ENCODE measurements at places on chromosomes 12 and 14.

DNA sequence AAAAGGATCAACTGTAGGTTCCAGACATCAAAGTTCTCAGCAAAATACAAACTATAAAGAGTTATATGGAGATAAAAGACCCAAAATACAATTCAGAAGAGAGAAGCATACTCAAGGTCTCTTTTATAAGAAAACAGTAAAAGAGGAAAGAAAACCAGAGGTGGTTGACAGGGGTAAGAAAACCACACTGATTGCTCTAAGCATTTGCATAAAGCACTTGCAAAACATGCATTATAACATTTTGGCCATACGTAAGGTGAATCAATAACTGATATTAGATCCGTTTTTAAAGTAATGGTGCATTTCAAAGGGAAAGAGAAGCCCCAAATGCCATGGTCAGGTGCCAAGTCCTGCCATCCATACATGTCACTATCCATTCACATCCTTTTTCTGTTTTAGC, 5.9 kb downstream of the DDHD1 start:
- DNase-seq: no peak

DNA sequence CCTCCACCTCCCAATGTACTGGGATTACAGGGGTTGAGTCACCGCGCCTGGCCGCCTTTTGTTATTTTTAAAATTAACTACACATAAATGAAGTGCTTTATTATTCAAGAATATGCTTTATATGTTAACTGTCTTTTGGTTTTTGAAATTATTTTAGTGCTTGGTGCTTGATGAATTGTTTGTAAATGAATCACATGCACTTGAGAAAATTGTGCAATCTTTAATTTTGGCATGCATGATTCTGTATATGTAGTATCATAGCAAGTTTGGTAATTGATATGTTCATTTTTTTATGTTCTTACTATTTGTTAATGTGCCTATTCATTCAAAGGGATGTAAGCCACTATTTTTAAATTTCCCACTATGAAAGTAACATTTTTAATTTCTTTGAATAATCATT, 440.9 kb downstream of the NAV3 start:
- DNase-seq: no peak

DNA sequence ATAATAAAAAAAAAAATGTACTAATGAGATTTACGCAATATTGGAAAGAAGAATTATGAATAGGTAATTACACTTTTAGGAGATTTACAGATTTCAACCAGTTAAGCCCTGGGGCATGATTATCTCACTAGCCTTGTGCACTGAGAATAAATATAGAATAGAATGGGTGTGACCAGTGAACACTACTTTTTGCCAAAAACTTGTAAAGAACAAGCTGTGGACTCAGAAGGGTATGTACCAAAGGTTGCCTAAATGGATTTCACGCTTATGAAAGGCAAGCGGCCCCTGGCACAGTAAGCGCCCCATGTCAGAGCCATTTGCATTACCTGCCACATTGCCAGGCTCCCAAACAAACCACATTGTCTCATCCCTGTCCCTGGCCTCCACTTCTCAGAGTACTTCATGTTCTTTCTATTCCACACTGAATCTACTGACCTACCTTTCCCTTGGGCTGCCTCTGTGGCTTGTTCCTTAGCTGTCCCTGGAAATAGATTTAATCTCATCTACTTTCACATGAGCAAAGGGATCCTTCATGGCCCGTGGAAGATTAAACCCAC, 170.6 kb upstream of the DIO2 start:
- DNase-seq: no peak

DNA sequence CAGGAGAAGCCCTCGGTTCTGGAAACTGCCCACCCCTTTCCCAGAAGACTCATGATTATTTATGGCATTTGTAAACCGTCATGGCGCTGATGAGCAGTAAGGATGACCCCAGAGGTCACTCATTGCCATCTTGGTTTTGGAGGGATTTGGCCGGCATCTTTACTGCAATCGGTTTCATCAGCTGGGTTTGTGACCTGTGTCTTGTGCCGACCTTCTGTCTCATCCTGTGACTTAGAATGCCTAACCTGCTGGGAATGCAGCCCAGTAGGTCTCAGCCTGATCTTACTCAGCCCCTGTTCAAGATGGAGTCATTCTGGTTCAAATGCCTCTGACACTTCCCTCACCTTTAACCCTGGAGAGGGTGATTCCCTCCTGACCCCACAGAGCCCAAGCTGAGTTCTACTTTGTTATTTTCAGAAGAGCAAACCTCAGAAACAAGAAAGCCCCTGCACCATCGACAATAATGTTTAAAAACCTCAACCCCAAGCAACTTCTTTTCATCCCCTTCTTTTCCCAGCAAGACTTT, 105.5 kb upstream of the SFSWAP start:
- no peak for DNase-seq

- DNase-seq: no peak
Measured at GRCh38 chr12:113247123-113248050, 26.1 kb downstream of the TPCN1 start.

DNA sequence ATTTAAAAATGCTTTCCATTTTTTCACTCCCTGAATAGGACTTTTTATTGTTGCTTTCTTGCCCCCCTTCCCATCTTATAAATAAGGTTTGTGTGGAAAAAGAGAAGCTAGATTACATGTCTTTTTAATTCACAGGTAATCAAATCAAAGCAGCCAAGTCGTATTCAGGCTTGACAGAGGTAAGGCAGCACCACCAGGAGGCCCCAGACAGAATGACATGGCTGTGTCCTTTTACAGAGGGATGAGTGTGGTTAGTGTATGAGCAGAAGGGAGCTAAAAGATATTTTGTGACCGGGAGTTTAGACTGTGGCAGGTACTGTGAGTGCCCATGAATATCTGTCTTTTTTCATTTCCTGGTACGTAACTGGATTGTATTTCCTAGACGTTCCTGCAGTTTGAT, 596.1 kb downstream of the ETNK1 start:
- peak; percentile 17 for DNase-seq

DNA sequence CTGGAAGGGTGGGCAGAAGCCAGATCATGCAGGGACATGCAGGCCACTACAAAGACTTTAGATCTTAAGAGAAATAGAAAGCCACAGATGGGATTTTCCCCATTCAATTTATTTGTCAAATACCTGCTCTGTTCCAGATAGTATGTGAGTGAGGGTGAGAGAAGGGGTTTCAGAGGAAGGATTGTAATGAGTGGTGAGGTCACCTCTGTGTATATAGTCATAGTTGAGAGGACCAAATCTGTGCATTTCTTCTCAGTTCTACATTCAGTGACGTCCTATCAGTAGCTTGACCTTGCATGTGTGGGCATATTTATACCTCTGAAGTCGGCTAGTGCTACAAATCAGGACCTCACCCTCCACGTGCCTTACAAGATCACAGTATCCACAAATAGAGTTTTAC, 31.2 kb upstream of the RBM19 start:
- DNase-seq: no peak

DNA sequence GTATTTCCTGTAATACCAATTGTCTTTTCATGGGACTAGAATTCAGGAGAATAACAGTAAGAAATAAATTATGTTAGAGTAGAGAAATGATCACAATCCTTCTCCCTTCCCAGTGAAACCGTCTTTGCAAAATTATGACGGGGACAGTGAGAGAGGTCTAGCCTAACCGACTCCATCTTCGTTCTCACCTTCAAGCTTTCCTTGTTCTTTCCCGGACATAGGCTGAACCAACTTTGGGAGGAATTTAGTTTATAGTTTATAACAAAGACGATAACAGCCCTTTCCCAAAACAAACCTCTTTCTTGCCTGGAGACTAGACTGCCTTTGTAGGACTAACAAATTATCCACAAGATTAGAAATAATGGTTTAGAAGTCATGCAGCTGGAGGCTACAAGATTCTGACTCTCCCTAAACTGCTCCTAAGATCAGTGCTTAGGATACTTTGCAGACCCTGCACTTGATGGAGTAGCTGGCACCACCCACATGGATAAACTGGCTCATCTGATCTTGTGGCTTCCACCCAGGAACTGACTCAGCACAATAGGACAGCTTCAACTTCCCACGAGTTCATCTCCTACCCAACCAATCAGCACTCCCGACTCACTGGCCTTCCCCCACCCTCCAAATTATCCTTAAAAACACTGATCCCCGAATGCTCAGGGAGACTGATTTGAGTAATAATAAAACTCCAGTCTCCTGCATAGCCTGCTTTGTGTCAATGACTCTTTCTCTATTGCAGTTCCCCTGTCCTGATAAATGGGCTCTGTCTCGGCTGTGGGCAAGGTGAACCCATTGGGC, 521.2 kb upstream of the TBX3 start:
- no peak for DNase-seq

GRCh38 chr14:71403656-71404055, 496.4 kb downstream of the PCNX1 start:
- DNase-seq: peak; percentile 55

- no peak for DNase-seq
Measured at GRCh38 chr12:124737772-124738635, 125.7 kb downstream of the SCARB1 start.

GRCh38 chr12:11730299-11731041, 81.0 kb downstream of the ETV6 start:
- peak; percentile 95 for DNase-seq

DNA sequence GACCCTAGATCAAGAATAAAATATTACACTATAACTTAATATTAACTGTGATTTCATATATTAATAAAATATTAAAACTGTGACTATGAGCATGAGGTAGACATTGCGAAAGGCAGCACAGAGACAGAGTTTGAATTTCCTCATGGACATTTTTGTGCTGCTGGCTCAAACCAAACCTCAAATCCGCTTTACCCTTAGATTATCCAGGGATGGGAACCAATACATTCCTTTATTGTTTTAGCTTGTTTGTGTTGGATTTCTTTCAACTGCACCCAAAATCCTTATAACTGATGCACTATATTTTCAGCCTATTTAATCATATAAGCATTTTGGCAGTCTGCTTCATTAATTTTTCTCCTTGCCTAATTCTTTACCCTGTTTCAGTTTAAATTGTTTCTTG, 436.7 kb downstream of the ATP23 start:
- DNase-seq: no peak

- no peak for DNase-seq
Measured at GRCh38 chr12:115042341-115042740, 358.4 kb upstream of the TBX3 start.

DNA sequence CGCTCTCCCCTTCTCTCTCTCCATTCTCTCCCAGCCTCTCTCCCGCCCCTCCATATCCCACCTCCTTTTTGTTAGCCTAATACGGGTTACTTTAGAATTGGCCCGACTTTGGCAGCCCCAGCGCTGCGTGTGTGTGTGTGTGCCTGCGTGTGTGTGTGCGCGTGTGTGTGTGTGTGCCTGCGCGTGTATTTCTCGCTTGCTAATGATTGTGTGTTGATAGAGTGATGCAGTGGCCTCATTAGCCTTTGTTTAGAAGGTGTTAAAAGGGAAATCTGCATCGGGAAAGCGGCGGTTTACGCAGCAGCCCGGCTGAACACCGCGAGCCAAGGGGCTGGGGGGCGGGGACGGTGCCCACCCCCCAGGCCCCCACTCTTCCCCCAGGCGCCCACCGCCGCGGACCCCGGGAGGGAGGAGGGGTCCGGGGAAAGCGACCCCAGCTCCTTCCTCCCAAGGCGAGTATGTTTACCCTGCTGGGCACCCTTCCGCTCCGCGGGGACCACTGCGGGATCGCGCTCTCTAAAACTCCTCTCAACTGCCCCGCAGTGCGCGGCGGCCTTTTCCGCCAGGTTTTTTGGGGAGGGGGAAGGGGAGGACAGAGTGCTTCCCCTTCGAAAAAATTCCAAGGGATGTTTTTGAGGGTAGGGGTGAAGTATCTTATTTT, 6.8 kb upstream of the LHX5 start:
- DNase-seq: no peak

GRCh38 chr12:121356657-121357056, 4.4 kb upstream of the ANAPC5 start:
- no peak for DNase-seq

DNA sequence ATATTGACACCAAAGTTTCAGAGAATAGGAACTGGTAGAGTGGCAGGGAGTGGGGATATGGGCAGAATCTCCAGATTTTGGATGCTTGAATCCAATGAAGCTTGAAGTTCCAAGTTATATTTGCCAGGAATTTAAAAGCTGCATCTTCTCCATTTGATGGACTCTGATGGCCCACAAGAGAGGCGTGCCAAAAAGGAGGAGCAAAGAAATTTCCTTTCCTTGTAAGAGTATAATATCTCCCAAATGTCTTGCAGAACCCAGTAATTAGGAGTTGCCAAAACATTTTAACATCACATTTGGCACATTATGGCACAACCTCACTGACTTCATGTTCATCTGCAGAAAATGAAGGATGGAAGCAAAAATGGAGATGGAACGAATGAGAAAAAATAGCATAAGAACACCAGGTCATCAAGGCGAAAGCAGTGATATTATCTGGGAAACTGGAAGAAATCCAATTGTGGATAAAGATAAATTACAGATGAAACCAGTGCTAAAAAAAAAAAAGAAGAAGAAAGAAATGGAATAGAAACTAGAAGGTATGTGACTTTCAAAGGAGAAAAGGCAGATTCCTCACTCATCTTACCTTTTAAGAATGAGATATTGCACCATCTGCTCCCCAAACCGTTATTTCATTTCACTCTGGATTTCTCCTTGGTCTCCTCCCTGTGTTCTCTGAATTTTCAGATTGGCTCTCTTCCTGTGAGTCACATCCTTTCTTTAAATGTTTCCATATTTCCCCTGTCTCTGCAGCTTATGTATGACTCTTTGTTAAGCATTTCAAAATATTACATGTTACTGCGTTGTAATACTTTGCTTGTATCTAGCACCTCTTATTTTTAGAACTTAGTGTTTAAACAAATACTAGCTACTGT, 13.5 kb upstream of the FLRT2 start:
- DNase-seq: no peak

DNA sequence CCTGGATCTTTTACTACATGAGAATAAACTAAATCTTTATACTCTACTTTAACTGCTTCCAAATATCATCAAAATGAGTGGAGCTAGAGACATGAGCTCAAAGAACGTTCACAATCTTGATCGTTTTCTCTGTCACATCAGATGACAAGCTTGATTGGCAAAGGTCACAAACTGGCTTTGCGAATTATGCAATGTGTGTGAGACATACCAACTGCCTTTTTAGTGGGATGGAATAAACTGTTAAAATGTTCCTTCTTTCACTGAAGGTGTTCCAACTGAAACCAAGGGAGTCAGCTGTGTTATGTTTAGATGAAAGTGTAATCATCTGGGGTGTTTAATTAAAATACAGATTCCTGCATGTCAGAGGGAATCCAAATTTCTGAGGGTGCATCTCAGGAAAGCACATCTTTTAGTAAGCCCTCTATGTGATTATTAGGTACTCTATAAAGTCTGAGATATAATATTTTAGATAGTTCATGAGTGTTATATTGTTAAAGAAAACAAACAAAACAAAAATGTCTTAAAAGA, 21.9 kb downstream of the KITLG start:
- DNase-seq: no peak

- DNase-seq: no peak
Measured at GRCh38 chr14:100295376-100296105, 10.7 kb downstream of the SLC25A29 start.

- no peak for DNase-seq
Measured at GRCh38 chr12:107584563-107584962, 101.0 kb upstream of the PWP1 start.

GRCh38 chr12:130971925-130972585, 18.3 kb downstream of the ADGRD1 start:
- DNase-seq: no peak

All from LNCaP clone FGC (cell line).